ENCODE measurements at places on chromosomes 3 and 15.

DNA sequence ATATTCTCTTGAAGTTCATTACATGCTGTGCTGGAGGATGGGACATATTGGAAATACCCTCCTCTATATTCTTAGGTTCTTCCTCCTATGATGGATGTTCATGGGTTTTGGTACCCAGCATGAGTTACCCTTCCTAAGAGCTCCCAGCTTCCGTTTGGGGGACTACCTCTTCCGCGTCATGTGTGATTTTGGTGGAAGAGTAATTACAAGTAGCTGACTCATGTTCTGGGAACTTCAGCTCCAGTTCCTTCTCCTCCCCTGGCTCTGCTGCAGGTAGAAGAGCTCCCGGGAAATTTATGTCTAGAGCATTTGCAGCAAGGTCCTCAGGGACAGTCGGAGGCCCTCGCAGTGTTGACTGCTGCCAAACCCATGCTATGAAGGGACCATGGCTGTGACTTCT, 208.8 kb upstream of the IL12A start:
- no peak for DNase-seq

DNA sequence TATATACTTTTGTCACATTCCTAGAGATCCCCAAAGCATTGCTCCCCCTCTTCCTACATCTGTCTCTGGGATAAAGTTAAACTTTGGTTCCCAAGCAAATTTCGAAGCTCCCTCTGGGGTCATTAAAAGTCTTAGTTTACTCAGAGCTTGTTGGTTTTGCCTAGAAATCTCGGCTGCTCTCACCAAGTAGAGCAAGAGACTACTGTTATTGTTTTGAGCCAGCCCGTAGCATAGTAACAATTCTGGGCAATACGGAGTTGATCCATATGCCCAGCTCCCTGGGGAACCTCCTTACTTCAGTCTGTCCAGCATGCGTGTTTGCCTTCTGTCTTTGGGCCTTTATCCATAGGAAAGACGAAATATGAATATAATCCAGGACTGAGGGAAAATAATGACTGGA, 10.0 kb upstream of the P3H2 start:
- DNase-seq = no peak

GRCh38 chr15:63601704-63602185, 4.6 kb downstream of the FBXL22 start:
- DNase-seq = no peak

DNA sequence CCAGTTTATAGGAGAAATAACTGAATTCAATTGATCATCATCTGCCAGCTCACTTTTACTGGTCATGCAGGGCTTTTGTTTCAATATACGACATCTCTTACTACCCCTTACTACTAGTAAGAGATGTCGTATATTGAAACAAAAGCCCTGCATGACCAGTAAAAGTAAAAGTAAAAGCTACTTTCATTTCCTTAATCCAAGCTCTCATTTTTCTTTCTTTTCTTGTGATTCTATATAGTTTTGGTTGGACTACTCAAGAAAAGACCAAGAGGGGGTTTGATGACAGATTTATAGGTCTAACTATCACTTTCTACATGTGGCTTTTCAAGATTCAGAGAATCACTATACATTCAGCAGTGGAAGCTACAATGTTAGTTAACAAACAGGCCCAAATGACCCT, 1237.3 kb downstream of the ROBO2 start:
- no peak for DNase-seq

- no peak for DNase-seq
Measured at GRCh38 chr3:10561946-10562560, 56.7 kb upstream of the ATP2B2 start.

- DNase-seq = no peak
Measured at GRCh38 chr3:180860180-180860858, 52.2 kb upstream of the FXR1 start.

DNA sequence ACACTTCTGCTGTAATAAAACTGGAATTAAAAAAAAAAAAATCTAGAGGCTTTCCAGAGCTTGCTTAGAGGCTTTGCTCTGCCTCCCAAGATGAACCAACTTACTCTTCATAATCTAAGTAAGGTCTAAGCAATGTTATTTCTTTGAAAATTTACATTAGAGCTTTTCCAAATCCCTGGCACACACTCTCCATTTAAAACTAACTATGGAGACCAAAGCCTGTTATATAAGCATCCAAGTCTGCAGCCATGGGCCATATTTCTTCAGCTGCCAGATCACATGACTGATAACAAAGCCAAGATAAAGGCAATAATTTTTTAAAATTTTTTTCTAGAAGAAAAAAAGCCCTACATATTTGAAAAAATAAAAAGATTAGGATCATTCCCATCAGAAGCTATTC, 55.0 kb upstream of the ARHGEF3 start:
- DNase-seq = no peak

GRCh38 chr3:114660808-114661207, 367.0 kb downstream of the TIGIT start:
- DNase-seq = no peak

DNA sequence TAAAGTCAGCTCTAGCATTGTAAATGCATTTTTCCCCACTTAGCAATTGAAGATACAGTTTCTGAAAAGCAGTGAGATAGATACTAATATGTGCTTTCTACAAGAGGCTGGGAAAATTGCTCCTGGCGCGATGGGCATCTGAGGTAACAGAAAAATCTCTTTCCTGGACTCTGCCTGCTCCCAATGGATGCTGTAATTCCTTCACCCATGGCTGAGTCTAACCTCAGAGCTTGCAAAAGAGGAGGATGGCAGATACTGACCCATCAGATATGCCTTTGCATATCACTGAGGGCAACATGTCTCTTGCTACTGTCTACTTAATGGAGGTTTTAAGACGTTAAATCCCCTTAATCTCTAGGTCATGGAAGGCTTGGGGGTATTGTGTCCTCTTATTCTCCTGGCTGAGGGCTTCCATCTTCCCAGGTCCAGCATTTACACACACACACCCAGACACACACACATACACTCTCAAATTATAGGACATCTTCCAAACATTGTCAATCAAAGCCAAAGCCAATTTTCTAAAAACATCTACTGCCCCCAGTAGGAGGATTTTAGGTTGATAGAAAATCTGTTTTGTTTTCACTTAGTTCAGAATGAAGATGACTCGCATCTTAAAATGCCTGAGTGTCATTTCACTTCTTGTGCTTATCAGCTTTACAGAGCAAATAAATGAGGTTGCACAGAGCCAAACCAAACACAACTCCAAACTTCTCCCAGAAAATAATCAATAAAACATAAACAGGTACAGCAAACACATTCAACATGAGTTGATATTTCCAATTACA, 2.4 kb downstream of the TRPM1 start:
- DNase-seq = no peak

- no peak for DNase-seq
Measured at GRCh38 chr15:49900006-49900902, 218.8 kb downstream of the ATP8B4 start.

GRCh38 chr3:98893740-98894139, 7.8 kb downstream of the DCBLD2 start:
- no peak for DNase-seq

DNA sequence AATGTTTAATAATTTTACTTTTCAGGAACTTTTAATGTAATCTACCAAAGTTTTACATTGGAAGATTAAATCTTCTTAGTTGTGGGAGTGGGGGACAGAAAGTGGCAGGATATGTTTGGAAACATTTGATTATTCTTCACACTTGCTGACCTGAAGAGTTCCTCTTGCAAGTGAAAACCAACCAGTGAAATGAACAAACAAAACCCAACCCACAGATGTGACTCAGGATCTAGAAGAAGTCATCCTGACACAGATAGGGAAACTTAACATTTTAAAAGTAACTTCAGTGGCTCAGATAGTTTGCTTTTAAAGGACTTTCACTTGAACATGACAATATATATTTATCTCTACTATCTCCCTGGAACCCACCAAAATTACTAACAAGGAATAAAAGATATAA, 55.4 kb downstream of the ASTE1 start:
- DNase-seq = peak; percentile 46

DNA sequence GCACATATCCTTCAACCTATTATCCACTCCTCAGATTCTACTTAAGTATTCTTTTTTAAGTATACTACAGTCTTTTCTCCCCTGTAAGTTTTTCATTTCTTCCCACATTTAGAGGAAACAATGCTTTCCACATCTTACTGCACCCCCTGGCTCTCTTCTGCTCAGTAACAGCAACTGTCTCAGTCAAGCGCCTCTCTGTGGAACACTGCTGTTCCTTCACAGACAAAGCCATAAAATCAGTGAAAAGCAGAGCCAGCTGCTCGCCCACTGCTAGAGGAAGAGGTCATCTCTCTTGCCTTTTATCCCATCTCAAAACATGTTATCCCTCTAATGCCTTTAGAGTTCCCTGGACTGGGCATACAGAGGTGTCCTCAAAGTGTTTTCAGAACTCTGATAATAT, 24.8 kb downstream of the SERP1 start:
- no peak for DNase-seq

DNA sequence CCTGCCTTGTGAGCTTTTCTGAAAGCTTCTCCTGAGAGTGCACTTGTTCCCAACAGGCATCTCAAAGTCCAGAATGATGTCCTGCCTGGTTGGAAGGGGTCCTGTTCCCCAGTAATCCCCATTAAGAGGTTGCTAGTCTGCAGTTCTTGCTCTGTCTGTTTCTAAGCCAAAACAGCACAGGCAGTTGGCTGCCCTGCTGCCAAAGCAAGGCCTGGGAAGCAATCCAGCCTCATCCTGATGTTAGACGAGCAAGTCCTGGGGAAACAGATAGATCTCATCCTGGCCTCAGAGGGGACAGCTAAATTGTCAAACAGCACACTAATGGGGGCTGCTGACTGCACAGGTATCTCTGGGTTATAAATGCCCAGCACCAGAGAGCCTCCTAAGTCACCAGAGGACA, 198.0 kb downstream of the EPHB1 start:
- no peak for DNase-seq

- peak; percentile 96 for DNase-seq
Measured at GRCh38 chr3:134201201-134202130, 49.2 kb downstream of the RYK start.

DNA sequence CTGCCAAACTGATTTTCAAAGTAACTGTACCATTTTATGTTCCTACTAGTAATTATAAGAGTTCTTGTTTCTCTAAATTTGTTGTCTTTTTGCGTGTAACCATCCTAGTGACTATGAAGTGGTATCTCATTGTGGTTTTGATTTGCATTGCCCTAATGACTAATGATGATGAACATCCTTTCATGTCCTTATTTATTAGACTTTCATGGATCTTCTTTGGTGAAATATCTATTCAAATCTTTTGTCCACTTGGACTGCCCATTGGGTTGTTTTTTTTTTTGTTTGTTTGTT, 3.6 kb downstream of the OXSR1 start:
- DNase-seq = peak; percentile 68
